ENCODE measurements at places on chromosomes 1 and 21. TPM values are rescaled to one million over a fixed set of nuclear protein-coding genes. Genes with fewer than 3 reads are reported as not detected.

GRCh38 chr1:82515650-82516049, 714.9 kb downstream of the ADGRL2 start:
- no peak for DNase-seq

GRCh38 chr1:19665186-19665495, 466 bp downstream of the HTR6 start:
- DNase-seq, result no peak

- DNase-seq, result no peak
Observed at GRCh38 chr1:110266834-110267233, 56.7 kb downstream of the KCNC4 start.

GRCh38 chr21:42652527-42653230, 742 bp upstream of the PDE9A start:
- DNase-seq, result no peak

- DNase-seq, result no peak
Observed at GRCh38 chr1:159847231-159847630, 15.2 kb downstream of the VSIG8 start.

- DNase-seq, result no peak
Observed at GRCh38 chr1:153339802-153340201, 8.8 kb downstream of the PGLYRP4 start.

GRCh38 chr1:205536759-205537361, 32.4 kb downstream of the CDK18 start:
- DNase-seq, result no peak

- DNase-seq, result no peak
Observed at GRCh38 chr1:70896224-70896623, 151.4 kb downstream of the PTGER3 start.

The NR1I3 gene
- not detected for polyA plus RNA-seq

DNA sequence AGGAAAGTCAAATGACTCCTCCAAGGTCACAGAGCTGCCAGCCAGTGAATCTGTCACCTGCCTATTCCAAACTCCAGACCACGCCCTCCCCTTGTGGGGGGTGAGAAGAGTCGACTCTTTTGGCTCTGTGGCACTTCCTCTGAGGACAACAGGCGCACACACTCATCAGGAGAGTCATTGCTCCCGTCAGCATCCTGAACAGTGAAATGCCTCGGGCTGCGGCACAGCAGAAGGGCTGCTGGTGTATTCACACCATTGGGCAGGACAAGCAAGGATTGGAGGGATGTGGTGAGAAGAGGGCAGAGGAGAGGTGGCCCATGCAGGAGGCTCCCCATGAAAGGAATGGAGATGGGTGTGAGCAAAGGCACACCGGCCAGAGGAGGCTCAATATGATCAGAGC, 239.0 kb downstream of the TOMM20 start:
- DNase-seq, result no peak

DNA sequence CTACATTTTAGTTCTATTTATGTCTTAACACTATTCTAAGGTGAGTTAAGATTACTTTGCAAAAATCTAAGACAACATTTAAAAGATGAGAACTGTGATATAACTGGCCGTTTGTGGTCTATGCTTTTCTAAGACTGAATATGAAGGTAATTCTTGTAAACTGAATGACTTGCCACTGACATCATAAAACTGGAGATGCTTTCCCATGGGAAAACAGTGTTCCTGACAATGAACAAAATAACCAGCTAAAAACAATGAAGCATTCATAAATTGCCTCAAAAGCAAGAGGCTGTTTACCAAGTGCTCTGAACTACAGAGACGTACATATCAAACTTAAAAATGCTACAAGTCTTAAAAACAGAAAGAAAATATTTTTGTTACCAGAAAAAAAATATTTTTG, 54.7 kb downstream of the APP start:
- no peak for DNase-seq

GRCh38 chr1:30523055-30524020, 200.0 kb downstream of the MATN1 start:
- DNase-seq, result no peak

The SPRR5 gene
- not detected for polyA plus RNA-seq

GRCh38 chr1:37342736-37343135, 131.6 kb upstream of the ZC3H12A start:
- DNase-seq, result no peak

The RBP7 gene
- polyA plus RNA-seq, result not detected

DNA sequence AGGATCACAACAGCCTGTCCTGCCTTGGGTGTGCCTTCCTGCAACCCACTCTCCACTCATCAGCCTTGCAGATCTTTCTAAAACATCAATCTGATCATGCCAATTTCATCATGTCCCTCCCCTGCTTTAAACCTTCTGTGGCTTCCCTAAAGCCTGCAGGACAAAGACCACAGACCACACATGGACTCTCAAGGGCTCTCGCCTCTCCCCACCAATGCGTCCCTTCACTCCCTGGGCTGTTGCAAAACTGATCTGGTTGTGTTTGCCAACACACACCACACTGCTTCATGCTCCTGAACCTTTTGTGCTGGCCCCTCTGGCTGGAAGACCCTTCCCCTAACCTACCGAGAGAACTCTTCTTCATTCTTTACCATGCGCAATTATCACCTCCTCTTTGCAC, 72.4 kb downstream of the ITPKB start:
- DNase-seq, result no peak

The DIO1 gene
- polyA plus RNA-seq, result 0.11 TPM

The CACNA1S gene
- not detected for polyA plus RNA-seq

- DNase-seq, result no peak
Observed at GRCh38 chr1:183472488-183473216, at the start of gene SMG7. TSS of gene SMG7 (plus strand) at chr1:183472499. CDS start at chr1:183472621, 122 bp downstream.

The PCSK9 gene
- polyA plus RNA-seq, result not detected

- peak; percentile 25 for DNase-seq
Observed at GRCh38 chr1:25503551-25504426, 39.6 kb upstream of the LDLRAP1 start.

DNA sequence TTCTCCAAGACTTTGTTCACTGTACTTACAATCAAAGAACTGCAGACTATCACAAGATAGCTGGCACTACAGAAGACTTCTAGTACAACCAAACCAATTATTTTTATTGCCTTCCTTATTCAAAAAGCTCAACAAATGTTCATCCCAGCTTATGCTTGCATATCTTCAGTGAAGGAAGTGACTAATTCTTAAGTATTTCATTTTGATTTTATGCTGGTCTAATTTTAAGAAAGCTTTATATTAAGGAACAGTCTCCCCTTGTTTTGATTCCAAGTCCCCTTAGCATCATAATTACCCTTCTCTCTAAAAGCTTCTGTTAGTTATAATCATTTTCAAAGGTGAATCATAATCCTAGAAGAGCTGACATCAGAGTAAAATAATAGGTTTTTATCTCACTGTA, 132.9 kb downstream of the LRRIQ3 start:
- DNase-seq, result no peak

GRCh38 chr1:94280541-94280940, 43.2 kb upstream of the ARHGAP29 start:
- DNase-seq, result no peak

- no peak for DNase-seq
Observed at GRCh38 chr21:38088916-38089762, 167.7 kb upstream of the KCNJ15 start.

DNA sequence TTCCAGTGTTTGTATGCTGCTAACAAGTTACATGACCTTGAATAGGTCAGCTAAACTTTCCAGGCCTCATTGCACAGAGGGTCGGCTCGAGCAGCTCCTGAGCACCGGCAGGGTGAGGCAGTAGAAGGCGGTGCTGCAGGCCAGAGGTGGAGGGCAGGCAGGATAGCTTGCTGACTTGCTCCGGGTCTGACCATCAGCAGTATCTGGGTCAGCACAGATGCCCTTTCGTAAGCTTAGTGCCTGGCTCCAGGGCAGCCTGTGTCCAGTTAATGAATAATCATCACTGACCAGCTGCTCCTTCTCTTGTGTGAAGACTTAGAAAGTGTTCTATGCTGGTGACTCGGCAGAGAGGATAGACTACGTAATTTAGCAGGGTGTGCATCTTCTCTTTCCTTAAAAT, 6.9 kb downstream of the MAPKAPK2 start:
- no peak for DNase-seq

GRCh38 chr1:70101231-70101630, 104.1 kb downstream of the LRRC40 start:
- DNase-seq, result no peak

DNA sequence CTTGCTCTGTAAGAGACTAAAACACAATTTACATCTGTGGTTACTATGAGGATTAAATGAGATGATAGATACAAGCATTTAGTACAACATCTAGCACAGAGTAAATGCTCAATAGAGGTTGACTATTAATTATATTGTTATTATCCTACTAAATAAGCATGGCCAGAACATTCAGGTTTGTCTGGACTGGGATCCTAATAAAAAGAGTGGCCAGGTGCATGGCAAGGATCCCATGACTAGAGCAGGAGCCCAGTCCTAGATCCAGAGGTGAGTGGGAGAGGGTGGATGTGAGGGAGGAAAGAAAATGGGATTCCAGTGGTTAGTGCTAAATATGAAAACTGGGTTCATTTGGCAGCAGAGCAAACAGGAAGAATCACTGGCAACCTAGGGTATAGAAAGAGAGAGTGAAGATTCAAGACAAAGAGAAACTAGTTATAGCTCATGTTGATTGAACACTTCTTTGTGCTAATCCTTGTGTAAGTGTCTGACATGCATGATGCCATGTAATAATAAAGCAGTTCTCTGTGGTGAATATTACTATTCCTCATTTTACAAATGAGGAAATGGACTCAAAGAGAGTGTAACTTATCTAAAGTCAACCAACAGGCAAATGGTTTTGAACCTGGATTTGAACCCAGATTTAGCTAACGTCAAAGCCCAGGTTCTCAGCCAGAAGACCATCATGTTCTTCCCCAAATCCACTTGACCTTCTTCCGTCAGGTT, 71.1 kb upstream of the FGGY start:
- no peak for DNase-seq

- no peak for DNase-seq
Observed at GRCh38 chr21:35512346-35512745, 463.2 kb upstream of the RUNX1 start.

DNA sequence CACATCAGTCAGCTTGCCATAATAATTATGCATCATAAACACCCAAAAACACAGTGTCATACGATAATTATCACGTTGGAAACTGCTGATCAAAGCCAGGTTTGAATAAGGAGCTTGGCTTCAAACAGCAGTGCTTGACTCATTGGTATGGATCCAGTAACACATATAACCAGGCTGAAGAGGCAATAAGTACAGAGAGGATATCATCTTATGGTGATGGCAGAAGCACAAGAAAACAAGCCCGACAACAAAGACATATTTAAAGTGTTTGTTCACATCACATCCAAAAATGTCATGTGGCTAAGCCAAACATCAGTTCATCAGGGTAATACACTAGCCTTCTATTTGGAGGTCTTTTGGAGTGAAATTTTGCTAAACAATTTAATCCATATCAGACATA, 389.7 kb downstream of the NCAM2 start:
- no peak for DNase-seq

The OR2L8 gene
- polyA plus RNA-seq, result not detected

GRCh38 chr1:24410750-24411149, 2.8 kb downstream of the STPG1 start:
- DNase-seq, result no peak

DNA sequence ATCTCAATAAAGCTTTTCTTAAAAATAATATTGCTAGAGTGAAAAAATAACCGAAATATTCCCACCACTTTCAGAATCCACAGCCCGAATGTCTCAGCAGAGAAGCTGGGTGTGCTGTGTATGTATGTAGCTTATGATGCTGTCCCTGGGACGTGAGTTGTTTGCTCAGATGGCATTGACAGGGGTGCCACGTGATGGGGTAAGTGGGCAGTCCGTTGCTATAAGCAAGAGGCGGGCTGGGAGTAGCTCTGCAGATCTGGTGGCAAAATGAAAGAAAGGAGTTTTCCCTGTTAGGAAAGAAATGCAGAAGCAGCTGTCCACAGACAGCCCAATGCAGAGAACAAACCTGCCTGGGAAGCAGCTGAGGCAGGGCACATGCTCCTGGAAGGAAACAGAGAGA, 3.8 kb upstream of the FAM20B start:
- DNase-seq, result no peak

The DMBX1 gene
- not detected for polyA plus RNA-seq

The TDRD5 gene
- not detected for polyA plus RNA-seq

DNA sequence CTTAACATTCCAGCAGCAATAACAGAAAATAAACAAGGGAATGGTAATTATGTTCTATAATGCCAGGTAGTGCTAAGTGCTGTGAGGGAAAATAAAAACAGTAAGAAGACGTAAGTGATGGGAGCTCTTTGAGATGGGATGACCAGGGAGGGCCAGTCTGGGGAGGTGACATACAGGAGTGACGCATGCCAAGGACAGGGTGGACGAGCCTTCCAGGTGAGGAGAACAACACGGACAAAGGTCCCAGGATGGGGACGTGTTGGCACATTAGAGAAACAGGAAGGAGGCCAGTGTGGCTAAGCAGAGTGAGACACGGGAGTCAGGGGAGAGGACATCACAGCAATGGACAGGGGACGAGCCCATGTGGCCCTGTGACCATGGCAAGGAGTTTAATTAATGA, 11.7 kb upstream of the LRRC52 start:
- DNase-seq, result no peak

The IQCC gene
- polyA plus RNA-seq, result not detected

The ARHGEF10L gene
- not detected for polyA plus RNA-seq

GRCh38 chr1:24415910-24416665, 486 bp downstream of the NIPAL3 start:
- no peak for DNase-seq

GRCh38 chr1:25056536-25056935, 126.5 kb upstream of the RUNX3 start:
- DNase-seq, result no peak

GRCh38 chr1:221521686-221522085, 220.2 kb downstream of the DUSP10 start:
- DNase-seq, result peak; percentile 55

The C4BPA gene
- not detected for polyA plus RNA-seq

DNA sequence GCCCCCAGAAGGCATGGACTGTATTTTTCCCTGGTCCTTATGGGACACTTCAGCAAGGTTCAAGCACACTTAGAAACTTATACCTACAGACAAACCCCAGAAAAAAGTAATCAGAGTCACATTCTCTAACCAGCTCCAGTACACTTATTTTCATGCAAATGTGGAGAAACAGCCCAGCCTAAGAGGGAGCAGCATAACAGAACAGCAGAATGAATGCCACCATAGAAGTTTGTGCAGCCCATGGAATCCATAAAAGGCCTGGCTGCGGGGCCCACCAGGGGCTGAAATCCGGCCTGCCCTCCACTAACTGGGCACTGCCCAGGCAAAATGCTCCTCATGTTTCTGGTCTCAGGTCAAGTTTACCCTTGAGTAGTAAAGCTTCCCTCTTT, 60.4 kb upstream of the ATP1A1 start:
- no peak for DNase-seq

DNA sequence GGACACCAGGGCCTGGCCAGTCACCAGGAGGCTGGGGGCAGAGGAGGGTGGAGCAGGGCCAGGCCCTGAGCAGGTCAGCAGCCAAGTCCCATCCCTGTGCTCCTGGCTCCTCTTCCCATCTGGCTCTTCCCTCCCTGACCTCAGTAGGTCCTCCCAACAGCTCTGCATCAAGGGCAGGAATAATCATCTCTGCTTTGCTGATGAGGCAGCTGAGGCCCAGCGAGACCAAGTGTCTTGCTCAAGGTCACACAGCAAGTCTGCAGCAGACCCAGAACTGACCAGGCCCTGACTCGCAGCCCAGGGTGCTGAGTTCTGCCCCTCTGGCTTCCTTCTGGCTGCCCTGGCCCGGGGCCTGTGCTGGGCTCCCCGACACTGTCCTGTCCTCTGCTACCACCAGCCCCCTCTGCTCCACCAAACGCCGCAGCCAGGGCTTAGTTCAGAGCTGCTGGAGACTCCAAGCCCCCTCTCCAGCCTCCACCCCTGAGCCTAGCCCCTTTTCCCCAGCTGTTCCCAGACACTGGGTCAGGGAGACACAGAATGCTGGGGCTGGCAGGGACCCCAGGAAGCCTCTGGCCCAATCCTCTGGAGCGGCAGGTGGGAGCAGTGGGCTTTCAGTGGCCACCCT, 224.9 kb downstream of the PTPRU start:
- no peak for DNase-seq

The LRRC39 gene
- not detected for polyA plus RNA-seq

All from immature natural killer cell (primary cell).